GF-D8 (cell line): ENCODE measurements at places on chromosomes 16 and 17.

DNA sequence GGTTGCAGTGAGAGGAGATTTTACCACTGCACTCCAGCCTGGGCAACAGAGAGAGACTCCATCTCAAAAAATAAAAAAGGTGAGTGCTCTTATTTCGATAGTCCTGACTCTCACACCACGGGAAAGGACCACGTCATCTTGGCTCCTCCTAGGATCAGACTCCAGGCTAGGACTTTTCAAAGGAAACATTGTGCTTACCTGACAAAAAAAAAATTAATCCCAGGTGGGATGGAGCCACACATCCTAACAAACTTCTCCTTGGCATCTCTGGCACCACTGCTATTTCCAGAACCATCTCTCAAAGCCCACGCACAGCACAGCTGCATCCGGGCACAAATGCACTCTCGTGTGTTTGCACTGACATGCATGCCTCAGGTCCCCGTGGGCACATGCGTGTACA is 262.4 kb downstream of the ENGASE start:
- DNase-seq: no peak

DNA sequence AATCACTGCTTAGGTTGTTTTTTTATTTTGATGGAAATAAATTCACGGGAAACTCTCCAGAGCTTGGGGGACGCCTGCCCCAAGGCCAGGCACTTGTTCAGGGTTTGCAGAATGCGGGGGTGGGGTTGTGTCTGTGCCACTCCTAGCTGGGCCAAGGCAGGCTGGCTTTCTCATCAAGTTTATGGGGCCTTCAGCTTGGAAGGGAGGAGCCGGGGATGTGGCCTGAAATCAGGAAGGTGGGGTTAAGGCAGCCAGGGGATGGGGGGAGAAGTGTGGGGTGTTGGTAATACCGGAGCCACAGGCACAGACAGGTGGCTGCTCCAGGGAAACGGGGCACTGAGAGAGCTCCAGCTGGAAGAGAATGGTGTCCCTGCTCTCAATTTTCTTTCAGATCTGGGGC is 1.7 kb upstream of the CHAD start:
- no peak for DNase-seq

- DNase-seq: no peak
Observed at GRCh38 chr17:30236766-30237165, 1.3 kb upstream of the SLC6A4 start.

GRCh38 chr16:66287416-66287815 is 79.1 kb upstream of the CDH5 start:
- no peak for DNase-seq

GRCh38 chr16:87048038-87048729 is 269.0 kb downstream of the C16orf95 start:
- no peak for DNase-seq

- DNase-seq: no peak
Observed at GRCh38 chr17:44623070-44623725, 33.1 kb upstream of the MEIOC start.

GRCh38 chr16:735982-736453 is 4.8 kb downstream of the CIAO3 start:
- no peak for DNase-seq

- DNase-seq: no peak
Observed at GRCh38 chr17:13462146-13462545, 139.6 kb downstream of the HS3ST3A1 start.

DNA sequence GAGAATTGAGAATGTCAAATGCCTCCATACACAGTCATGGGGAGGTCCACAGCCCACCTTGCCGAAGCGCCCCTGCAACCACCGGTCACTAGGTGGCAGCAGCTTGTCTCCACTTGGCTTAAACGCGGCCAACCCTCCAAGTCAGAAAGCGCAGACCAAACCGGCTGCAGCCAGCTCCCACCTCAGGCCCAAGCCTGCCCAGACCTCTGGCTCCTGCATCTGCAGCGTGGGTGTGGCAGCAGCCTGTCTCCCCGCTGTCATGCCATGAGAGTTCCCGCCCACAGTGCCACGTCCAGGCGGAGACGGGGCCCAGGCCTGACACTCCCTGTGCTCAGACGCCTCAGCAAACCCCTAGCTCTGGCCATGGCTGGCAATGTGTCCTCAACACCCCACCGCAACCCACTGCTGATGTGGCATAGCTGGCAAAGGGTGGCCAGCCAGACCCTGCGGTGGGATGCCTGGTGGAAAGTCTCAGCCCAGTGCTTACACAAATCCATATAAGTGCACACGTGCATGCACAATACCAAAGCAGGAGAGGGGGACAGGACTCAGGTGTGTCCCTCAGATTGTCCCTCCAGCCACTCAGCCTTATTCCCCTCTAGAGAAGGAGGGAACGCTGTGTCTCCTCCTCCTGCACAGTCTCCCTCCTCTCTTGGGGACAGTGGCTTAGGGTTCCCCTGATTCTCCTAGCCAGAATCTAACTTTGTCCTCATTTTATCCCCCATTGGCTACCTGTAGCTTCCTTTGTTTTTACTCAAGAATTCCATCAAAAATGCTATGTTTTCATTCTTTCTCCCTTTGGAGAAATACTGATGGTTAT is 10.9 kb downstream of the COPZ2 start:
- peak; percentile 18 for DNase-seq

GRCh38 chr17:69555056-69555455 is 140.6 kb downstream of the MAP2K6 start:
- no peak for DNase-seq

DNA sequence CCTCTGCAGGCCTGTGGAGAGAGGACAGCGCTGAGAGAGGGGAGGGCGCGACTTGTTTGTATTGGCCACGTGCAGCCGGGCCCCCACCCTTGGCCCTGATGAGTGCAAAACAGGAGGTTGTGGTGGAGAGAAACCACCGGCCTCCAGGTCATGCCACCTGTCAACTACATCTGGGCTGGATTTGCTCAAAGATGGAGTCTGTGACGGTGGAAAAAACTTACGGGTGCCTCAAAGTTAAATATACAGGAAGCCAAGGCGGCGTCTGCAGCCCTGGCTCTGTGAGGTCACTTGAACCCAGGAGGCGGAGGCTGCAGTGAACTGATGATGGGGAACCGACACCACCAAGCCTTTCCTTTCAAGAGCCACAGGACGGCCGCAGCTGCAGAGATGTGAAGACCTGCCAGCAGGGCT is 15.7 kb downstream of the C16orf74 start:
- DNase-seq: peak; percentile 27

- no peak for DNase-seq
Observed at GRCh38 chr16:78483124-78483992, 383.9 kb downstream of the WWOX start.
